ENCODE measurements at places on chromosomes 3 and 15.

DNA sequence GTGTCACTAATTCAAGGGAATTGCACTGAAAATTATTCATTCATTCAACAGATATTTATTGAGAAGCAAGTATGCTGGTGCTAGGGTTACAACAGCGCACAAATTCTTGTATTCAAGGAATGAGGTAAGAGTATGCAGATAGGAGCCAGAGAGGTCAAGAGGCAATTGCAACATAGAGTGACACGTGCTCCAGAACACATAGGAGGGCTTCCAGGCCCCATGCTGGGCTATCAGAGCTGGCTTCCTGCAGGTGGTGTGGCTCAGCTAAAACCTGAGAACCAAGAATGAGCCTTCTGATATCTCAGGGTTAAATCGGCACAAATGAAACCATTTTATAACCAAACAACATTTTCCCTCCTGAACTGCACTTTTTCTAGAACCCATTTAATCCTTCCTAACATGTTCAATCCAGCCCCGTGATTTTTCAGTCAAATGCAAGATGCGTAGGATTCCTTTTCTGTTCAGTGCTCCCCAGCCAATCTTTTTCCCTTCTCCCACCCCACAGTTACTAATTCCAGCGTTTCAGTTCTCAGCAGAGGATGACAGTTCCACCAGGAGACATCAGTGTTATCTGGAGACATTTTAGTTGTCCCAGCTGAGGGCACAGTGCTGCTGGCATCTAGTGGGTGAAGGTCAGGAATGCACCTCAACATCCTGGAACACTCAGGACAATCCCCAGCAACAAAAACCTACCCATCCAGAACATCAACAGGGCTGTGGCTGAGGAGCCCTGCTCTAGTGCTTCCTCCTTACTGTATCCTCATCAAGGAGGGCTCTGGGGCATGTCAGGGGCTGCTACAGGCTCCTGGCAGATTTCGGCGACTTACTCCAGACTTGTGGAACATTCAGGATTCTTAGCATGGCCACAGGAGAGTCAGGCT lies 13.1 kb downstream of the CCR5AS start:
- DNase-seq = peak; percentile 52

GRCh38 chr3:71152892-71153265 lies 430.6 kb downstream of the FOXP1 start:
- DNase-seq = no peak

DNA sequence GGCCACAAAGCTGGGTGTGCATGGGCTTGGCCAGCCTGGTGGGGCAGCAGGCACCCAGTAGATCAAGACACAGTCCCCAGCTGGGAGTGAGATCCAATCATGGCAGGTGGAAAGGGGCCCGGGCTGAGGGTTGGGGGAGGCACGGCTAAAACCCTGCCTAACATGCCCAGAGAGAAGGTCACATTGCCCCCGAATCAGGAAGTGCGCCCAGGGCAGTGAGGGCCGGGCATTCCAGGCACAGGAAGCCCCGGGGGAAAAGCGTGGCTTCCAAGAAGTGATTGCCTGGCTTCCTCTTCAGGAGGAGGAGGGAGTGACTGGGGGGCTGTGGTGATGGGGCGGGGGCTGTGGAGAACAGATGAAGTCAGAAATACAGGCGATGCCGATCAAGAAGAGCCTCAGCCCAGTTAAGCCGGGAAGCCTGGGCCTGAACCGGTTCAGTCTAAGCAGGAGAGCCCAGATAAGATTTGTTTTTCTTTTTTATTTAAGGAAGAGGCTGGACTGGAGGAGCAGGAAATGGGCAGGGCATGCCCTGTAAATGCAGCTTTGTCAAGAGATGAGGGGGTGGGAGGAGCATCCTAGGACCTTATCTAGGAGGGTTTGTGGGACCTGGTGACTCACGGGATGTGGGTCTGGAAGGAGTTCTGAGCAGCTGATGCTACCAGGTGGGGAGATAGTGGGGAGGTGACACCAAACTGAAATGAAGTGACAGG lies 83.9 kb downstream of the CHSY1 start:
- peak; percentile 93 for DNase-seq

GRCh38 chr3:66620296-66620695 lies 119.5 kb upstream of the LRIG1 start:
- no peak for DNase-seq

DNA sequence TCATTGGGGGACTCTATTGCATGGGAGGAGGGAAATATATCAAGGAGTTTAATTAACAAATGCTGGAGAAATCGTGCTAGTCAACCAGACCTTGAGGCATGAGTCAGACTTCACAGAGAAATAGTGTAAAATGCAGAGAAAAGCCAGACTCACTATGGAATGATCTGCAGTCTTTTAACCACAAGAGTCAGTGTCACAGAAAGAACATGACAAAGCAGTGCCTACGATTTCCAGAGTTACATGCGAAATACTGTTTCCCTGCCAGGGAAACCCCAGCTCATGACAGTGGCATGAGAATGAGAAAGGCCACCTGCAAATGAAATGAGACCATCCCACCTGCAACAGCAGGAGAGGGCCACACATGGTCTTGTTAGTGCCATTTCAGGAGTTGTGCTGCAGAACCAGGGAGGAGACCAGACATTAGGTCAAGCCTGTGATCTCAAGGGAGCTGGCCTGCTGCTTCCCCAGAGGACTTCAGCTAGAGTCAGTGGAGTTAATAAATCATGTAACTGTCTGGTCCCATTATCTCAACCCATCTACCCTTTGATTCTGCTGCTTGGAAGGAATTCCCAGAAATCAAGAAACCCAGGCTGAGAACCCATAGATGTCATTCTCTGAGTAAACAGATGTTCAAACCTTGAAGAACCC lies 79.0 kb downstream of the ERC2 start:
- DNase-seq = no peak
